ENCODE measurements at places on chromosomes 5 and 9.

DNA sequence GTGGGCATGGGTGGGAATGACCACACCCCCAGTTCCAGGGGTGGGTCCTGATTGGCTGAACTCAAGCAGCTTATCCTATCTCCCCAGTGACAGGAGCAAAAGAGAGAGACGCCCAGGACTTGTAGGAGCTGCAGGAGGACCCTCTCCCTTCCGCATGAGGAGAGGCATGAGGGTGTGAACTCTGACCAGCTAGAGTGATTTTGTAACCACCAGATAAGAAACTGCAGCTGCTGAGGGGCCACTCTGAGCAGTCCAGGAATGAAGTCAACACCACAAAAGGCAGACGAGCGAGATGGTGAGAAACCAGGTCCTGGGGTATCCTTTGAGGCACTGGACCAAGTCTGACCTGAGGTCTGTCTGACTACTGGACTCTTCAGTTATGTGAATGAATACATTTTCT, 521.9 kb downstream of the BNC2 start:
- no peak for DNase-seq

DNA sequence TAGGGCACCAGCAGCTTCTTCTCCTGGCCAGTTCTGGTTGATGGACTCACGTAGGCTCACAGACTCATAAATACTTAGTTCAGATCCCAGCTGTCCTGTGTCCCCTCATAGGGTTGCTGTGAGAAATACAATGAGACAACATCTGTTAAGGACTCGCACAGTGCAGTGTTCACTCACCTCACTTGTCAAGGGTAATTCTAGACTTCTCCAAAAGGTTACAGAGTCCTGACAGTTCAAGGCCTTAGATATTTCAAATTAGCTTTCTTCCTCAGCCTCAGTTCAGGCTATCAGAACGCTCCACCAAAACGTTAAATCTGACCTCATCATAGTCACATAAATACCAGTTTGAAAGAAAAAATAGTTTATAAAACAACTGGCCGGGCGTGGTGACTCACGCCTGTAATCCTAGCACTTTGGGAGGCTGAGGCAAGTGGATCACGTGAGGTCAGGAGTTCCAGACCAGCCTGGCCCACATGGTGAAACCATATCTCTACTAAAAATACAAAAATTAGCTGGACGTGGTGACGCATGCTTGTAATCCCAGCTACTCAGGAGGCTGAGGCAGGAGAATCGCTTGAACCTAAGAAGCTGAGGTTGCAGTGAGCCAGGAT, 106.3 kb downstream of the UGCG start:
- DNase-seq = no peak

- DNase-seq = no peak
Observed at GRCh38 chr9:5643005-5643624, 14.2 kb downstream of the RIC1 start.

DNA sequence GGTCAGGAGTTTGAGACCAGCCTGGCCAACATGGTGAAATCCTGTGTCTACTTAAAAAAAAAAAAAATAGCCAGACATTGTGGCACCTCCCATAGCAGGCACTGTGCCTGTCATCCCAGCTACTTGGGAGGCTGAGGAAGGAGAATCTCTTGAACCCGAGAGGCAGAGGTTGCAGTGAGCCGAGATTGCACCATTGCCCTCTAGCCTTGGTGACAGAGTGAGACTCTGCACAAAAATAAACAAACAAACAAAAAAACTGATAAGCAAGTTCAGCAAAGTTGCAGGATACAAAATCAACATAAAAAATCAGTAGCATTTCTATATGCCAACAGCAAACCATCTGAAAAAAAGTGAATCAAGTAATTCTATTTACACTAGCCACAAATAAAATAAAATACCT, 64.8 kb upstream of the TTC23L start:
- no peak for DNase-seq

- no peak for DNase-seq
Observed at GRCh38 chr9:33140401-33141360, 26.5 kb downstream of the B4GALT1 start.

DNA sequence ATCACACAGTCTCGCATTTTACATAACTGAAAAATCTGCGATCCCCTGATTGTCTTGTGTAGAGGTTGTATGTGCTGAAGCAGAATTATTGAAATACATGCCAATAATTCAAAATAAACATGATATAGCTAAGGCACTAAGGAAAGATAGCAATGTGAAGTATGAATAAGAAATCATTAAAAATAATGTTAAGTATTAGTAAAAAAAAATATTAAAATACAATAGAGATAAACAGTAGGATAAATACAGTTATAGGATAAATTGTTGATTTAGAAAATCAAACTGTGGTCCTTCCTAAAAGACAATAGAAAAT, 121.1 kb downstream of the FBXL17 start:
- DNase-seq = no peak

- no peak for DNase-seq
Observed at GRCh38 chr5:124310453-124310852, 436.0 kb downstream of the ZNF608 start.

DNA sequence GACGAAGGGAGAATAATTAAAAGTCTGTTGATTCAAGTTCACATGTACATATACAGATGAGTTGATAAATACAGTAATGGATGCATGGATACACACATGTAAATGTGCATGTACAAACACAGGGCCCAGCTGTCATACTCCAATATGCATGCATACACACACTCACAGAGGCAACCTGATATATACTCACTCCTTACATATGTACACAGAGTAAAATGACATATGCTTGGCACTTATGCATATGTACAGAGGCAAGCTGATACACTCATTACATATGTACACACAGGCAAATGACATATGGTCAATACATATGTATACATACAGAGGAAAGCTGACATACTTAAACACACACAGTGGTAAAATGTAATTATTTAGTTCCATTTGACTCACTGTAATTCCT, 7.2 kb upstream of the TMEFF1 start:
- DNase-seq = no peak
